ENCODE measurements at places on chromosomes 2 and 18.

DNA sequence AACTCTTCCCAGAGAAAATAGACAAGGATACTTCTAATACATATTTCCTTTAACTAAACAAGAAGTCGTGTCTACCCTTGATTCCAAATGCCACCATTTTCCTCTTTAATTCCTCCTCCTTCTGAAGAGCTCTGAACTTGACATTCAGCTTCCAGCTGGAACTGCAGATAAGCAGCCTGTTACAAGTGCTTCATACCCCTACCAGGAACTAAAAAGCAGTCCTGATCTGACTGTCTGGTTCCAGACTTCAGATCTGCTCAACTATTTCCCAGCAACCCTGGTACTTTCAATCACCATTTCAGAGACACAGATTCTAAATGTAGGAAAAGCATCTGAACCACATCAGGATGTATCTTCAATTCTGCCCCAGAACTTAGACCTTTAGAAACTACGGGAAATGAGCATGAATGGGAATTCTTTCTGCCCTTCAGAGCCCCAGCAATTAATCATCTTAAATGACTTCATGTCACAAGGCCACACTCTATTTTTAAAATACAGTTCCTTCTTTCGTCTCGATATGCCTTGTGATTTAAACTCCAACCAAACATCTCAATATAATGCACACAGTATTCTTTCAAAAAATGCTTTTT is 159.5 kb downstream of the L3MBTL4 start:
- DNase-seq, result no peak

DNA sequence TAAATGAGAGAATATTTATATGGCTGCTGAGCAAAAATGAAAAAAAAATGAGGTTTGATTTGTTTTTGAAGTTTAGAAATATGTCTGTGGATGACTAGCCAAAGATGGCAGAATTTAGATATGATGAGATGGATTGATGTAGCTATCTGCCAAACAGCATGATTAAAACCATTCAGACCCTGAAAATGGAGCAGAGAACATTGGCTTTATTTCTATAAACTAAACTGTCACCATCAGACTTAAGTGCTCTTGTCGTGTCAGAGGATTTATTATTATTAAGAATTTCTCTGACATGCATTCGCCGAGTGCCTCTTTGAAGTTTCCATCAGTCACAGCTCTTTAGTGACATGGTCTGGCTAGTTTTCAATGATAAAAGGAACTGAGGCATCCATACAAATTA is 151.7 kb downstream of the LRRTM4 start:
- DNase-seq, result no peak

GRCh38 chr2:50529600-50530218 is 502.2 kb downstream of the NRXN1 start:
- peak; percentile 71 for DNase-seq

- no peak for DNase-seq
Observed at GRCh38 chr2:61277756-61278155, 115.8 kb downstream of the C2orf74 start.

DNA sequence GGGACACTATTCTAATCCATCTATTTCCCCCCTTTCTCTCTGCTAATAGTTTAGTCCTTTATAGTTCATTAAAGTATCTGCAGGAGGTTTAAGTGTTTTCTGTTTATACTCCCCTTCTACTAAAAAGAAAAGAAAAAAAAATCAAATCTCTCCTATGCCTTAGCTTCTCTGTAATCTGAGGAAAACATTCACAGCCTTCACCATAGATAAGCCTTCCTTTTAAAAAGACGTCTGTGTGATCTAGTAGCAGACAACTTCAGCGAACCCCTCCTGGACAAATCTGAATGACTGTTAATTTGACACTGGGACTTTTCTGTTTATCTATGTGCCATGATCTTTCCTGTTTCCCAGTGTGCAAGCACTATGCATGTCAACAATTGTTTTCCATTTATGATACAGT is 70.4 kb upstream of the CDH19 start:
- no peak for DNase-seq

DNA sequence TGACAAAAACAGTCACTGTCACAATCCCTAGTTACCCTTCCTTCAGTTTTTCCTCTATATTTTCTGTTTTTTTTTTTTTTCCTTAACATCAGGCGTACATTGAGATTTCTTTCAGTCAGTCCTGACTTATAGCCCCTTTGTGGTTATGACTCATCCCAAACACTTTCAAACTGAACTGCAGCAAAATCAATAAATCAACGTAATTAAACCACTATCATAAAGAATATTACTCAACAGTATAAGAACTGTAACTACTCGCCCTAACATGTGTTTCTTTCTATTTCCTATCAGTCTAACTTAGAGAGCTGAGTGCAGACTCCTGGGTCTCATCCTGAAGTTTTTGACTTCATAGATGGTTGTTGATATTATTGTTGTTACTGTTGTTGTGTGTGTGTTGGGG is 523.5 kb downstream of the LRRTM4 start:
- DNase-seq, result no peak

DNA sequence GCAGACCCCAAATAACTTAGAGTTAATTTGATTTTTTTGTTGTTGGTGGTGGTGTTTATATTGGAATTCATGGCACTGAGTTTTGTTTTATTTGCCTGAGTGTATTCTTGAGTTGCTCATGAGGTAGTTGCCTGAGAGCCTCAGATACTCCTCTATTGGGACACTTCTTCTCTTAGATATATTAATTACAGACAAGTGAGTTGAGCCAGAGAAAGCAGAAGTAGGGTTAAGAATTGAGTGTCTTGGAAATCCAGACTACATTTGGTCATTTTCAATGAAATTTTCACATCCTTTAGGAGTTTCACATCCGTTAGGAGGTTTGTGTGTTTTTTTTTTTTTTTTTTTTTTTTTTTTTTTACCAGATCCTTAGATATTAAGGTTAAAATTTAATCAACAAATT is 29.0 kb downstream of the FMNL2 start:
- no peak for DNase-seq

DNA sequence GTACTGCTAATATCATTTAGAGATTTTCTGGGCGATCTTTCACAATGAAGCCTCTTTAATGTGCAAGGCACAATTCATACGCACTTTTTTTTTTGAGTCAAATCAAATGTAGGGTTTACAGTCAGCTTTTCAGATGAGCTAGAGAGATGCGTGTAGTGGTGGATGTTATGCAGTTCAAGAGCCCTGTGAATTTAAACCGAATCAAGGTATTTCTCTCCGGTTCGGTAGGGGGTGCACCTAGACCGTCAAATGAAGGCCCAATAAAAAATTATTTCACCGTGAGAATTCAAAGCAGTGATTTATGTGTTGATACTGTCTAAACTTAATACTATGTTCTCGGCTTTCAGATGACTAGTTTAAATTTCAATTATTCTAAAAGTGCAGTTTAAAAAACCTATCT is 1.1 kb downstream of the PTH2R start:
- peak; percentile 5 for DNase-seq

- DNase-seq, result no peak
Observed at GRCh38 chr2:225616372-225616771, 216.9 kb downstream of the NYAP2 start.

GRCh38 chr2:120685066-120685973 is 50.3 kb upstream of the GLI2 start:
- no peak for DNase-seq

- DNase-seq, result no peak
Observed at GRCh38 chr2:101872480-101872879, 119.3 kb upstream of the IL1R2 start.

DNA sequence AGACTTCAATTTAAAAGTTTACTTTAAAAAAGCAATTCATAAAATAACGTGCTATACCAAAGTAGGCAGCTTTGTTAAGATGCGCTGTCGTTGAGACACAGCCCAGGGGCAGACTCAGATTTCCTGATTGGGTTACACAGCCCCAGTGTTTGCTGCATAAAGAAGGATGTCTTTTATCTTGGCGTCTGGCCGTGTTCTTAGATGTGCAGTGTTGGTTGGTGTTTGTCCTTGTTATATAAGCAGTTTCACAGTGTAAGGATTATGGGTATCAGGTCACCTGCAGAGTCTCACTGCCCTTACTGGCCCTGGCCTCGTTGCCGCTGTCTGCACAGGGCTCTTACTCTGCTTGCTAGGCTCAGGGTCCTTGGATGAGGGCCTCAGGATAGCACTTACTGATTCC is 108.5 kb downstream of the WDSUB1 start:
- DNase-seq, result no peak

- DNase-seq, result no peak
Observed at GRCh38 chr18:42533009-42533575, 578.1 kb downstream of the PIK3C3 start.

DNA sequence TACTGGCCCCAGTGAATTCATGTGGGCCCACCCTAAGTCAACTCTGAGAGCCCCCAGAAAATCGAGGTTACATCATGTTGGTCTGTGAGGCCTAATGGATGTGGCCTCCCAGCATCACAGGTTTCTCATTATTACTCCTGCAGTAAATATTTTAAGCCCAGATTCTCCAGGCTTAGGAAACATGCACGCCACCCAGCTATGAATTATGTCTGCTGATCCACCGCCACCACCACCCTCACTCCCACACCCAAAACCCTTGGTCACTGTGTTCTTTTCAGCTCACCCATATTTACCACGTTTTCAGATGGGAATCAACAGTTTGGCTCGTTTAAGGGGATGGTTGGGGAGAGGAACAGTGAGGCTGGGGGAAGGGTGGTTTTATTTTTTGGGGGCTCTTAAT is 128.6 kb downstream of the NCK2 start:
- DNase-seq, result no peak

DNA sequence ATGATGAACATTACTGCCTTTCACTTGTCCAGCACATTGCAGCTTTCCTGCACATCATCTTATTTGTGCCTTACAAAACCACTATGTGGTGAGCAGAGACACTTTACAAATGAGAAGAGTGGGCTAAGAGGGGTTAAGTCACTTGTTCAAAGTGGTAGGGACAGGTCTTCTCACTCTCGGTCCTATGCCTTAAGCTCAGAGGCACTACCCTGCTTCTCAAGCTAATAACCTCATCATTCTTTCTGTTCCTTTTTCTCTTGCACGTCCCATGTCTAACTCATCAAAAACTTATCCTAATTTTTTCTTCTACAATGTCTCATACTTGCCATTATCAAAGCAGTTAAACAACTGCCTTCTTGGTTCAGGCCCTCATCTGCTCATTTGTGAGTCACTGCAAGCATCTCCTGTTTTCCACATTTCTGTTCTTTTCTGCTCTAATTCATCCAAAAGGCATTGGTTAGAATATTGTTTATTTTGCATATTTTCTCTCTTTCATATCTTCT is 21.9 kb upstream of the NCOA1 start:
- no peak for DNase-seq

GRCh38 chr2:222969491-222969890 is 82.5 kb upstream of the KCNE4 start:
- no peak for DNase-seq

DNA sequence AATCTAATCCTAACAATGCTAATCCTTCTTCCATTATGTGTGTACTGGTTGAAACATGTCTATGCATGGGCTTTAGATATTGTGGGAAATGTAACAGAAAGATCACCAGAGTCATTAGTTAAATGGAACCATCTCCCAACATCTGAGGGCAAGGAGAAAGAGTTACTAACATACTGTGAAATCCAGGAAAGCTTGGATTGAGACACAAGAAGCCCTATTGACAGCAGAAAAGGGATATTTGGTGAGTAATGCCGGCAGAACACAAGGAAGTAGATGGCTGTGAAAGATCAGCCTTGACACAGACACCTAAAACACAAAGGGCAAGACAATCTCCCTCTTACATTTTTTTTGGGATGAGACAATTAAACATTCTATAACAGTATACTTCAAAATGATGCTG is 28.5 kb upstream of the LAMA1 start:
- no peak for DNase-seq

GRCh38 chr2:6590442-6590841 is 275.3 kb downstream of the CMPK2 start:
- DNase-seq, result no peak

DNA sequence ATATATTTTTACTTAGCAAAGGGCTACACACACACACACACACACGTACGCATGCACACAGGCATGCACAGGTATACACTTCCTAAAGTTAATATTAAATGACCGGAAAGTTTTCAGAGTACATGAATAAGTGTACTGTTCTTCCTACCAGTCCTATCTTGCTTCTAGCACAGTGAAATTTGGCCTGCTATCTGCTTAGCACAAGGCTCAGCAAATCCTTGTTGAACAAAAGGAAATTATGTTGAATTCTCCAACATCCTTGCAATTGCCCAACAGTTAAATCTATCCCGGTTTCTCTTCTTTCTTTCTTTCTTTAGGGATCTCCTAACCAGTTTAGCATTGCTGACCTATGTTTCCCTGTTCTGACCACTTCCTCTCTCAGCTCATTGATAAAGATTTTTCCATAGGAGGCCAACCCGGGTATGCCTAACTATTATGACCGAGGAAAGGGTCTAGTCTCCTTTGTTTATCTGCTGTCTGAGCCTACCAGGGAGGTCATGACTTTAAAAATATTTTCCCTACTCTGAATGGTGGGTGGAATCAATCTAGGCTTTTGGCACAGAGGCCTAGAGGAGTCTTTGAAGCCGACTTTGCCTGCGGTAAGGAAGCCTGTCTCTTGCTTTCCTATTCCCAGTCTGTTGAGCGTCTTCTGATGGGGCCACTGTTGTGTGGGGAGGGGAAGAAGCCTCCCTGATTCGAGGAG is 400.7 kb downstream of the HRH4 start:
- DNase-seq, result no peak

GRCh38 chr18:53219853-53220252 is 879.9 kb downstream of the DCC start:
- DNase-seq, result no peak

- DNase-seq, result no peak
Observed at GRCh38 chr2:190578158-190579057, 43.9 kb upstream of the NEMP2 start.

- DNase-seq, result no peak
Observed at GRCh38 chr2:109711230-109712122, 82.6 kb upstream of the RGPD5 start.

GRCh38 chr2:85104228-85104627 is 29.0 kb upstream of the TCF7L1 start:
- DNase-seq, result no peak

DNA sequence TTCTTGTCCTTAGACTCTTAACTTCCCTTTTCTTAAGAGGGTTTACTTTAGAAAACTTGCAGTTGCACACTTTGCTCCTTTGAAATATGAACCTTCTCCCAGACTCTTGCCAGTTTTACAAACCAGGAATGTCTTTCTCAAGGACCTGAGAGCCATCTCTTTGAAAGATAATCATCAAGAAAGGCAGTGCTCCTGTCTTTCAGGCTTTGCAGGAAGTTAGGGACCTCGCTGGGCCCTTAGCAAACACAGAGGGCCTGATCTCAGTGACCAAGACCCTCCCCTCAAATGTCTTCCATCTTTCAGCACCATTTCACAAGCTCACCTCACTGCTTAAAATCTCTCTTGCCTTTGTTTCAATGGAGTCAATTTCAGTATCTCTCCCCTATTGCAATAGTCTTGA is 32.0 kb upstream of the NYAP2 start:
- no peak for DNase-seq

GRCh38 chr2:150491943-150492342 is 4.5 kb upstream of the RND3 start:
- DNase-seq, result no peak

- no peak for DNase-seq
Observed at GRCh38 chr2:216486271-216486670, 12.4 kb upstream of the RPL37A start.

Measured in NCI-H446 (cell line).